ENCODE measurements at places on chromosomes 7 and 10.

DNA sequence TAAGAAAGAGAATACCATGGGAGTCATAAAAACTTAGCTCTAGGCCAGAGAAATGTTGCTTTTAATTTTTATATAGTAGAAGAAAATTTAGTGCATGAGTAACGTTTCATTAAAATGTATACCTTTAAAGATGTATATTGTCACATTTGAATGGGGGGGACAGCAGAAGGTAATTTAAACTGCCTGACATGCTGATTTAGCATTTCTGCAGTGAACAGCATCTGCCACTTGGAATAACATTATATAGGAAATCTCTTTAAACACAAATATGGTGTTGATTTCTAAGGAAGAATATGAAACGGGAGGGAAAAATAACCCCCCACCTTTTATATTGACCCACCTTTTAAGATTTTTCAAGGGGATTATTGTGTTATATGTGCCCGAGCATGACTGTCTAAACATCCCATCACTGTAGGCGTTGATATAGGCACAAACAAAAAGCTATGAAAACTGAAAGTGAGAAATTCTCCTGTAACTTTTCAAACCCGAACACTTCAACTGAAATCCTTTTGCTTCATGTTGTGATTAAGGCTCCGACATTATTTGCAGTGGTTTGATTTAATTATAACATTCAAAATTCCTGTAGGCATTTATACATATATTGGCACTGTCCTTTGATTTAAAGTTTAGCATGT lies 244.7 kb upstream of the CELF2 start:
- DNase-seq, result no peak

DNA sequence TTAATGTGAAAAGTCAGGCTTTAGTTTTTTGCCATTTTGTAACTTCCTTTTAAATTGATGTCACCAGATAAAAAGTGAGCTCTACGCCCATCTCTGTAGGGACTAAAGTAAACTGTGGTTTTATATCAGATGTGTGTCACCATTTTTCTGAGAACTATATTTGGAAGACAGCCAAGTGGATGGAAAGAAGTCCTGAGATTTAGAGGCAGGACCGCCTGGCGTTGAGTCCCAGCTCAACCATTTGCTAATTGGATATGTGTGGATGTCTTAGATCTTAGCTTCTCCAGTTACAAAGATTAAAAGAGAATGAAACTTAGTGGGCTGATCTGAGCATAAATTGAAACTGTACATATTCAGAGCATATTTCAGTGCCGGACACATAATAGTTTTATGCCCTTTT lies 691.6 kb upstream of the CELF2 start:
- no peak for DNase-seq

DNA sequence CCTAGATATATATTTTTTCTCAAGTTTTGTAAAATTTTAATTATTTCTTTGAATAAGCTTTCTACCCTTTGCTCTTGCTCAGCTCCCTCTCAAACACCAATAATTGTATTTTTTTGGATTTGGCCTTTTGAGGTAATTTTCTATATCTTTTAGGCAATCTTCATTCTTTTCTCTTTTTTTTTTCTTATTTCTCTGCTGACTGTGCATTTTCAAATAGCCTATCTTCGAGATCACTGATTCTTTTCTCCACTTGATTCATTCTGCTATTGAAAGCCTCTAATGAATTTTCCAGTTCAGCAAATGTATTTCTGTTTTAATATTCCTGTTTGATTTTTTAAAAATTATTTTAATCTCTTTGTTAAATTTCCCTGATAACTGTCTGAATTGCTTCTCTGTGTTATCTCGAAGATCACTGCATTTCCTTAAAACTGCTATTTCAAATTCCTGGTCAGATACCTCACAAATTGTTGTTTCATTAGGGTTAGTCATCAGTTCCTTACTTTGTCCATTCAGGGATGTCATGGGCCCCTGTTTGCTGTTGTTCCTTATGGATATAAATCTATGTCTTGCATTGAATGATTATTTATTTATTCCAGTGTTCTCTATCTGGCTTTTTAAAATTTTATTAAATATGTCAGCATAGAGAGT lies 100.1 kb upstream of the UNC5B start:
- DNase-seq, result no peak

DNA sequence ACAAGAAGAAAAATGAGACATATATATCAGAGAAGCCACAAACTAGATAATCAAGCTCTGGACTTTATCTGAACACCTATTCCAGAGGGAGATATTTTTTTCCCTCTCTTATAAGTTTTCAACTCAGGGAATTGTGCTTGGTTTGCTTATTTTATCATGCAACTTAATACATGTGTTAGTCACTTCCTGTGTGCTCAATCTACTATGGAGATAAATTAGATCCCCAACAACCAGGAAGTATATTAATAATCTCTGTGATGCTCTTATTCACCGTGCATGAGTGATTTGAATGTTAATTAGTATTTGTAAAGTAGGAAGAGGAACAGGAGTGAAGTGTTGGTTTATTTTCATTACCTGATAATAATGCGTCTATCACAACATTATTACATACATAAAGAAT lies 38.8 kb upstream of the ZNF365 start:
- DNase-seq, result no peak

- no peak for DNase-seq
Measured at GRCh38 chr7:88338503-88338902, 31.8 kb upstream of the STEAP4 start.

GRCh38 chr10:12834116-12834665 lies 167.3 kb downstream of the CCDC3 start:
- no peak for DNase-seq

DNA sequence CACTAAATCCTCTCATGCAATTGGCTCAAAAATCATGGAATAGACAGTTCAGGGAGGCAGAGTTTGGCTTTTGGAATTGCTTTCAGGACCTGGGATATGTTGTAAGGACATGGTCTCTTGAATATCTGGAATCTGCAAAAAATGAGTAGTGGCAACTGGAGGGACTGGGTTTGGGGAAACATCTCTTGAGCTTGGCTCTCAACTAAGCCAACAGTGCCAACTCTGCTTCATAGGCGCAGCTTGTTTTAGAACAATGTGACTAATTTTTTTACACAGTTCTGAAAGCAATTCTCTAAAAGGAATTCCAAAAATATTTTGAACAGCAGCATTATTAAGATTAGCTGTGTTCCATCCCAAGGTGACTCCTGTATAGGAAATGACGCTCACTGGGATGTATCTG lies 121.5 kb upstream of the DPP6 start:
- no peak for DNase-seq

DNA sequence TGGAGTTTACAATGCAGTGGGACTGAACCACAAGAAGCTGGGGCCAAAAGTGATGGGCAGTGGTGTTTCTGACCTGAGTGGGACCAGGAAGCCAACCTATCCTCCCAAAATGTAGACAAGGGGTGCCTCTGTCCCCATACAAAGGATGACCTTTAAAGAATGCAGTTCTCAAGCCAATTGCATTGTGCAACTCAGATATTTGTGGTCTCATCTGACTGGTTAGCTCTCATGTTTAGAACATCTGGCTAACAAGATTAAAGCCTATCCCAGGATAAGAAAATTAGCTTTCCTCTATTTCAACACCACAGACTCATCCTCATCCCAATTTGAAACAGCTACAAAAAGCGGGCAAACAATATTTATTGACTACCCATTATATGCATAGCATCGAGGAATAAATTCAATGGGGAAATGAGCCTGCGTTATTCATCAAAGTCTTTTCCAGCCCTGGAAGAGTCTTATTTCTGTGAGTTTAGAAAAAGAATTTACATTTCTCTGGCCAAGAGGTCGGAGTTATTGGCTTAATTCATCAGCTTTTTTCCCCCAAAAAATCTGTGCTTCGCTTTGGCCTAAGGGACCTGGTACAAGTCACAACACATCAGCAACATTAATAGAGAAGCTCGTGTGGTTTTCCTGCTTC lies 26.7 kb downstream of the ELMO1 start:
- no peak for DNase-seq

DNA sequence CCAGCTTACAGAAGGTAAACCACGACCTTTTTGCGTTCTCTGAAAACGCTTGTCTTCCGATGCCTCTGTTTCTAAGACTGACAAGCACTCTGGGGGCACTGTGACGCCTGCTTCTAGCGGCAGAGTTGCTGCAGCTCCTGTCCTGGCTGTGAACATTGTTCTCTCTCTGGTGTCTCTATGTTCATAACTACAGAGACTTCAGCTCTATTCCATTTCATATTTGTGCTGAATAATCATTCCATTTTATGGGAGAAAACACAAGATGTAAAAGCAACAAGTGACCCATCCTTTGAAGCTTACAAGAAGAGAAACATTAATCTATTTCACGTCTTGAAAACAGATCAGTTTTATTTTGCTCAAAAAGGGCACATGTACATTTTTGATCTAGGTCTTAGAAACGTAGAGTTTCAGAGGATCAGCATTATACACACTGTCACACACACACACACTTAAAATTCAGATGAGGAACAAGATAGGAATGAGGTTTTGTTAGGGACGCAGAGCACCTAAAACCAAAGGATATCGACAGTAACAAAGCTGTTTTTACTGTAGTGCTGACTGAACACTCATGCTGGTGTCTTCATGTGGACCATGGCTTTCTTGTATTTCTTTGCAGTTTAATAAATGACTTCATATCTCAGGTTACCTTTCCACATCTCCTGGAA lies 3.0 kb downstream of the IKZF1 start:
- DNase-seq, result no peak

DNA sequence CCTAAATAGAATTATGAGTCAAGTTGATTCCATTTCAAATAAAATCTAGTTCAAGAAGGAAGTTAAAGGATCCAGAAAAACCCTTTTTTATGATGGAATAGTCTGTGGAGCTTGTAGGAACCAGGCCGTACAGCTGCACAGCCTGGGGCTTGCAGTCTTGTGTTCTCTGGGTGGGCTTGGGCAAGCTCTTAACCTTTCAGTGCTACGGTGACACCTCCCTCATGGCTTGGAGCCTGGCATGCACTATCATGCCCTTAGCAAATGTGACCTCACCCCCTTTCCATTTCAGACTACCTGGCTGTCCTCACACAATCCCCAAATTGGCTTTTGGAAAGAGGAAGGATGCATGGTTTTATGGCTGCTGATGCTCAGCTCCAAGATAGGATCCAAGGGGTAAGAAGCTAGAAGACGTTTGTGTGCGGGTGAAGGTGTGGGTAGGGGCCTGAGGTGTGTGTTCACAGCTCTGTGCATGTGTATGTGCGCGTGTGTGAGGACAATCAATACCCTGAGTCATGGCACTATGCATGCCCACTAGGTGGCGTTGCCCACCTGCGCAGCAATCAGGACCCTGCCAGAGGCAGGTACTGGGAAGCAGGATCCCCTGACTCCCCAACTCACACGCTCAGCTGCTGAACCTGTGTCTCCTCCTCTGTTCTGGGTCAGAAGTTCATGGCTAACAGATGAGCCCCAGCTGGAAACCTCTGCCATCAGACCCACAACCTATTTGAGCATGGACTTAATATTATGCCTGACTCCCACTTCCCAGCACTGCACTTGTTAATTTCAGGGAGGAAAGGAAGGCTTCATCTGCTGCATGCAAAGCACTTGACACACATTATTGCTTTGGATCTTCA lies 113.4 kb downstream of the PTPN20 start:
- DNase-seq, result peak; percentile 23

- no peak for DNase-seq
Measured at GRCh38 chr10:3763852-3764625, 21.0 kb downstream of the KLF6 start.

DNA sequence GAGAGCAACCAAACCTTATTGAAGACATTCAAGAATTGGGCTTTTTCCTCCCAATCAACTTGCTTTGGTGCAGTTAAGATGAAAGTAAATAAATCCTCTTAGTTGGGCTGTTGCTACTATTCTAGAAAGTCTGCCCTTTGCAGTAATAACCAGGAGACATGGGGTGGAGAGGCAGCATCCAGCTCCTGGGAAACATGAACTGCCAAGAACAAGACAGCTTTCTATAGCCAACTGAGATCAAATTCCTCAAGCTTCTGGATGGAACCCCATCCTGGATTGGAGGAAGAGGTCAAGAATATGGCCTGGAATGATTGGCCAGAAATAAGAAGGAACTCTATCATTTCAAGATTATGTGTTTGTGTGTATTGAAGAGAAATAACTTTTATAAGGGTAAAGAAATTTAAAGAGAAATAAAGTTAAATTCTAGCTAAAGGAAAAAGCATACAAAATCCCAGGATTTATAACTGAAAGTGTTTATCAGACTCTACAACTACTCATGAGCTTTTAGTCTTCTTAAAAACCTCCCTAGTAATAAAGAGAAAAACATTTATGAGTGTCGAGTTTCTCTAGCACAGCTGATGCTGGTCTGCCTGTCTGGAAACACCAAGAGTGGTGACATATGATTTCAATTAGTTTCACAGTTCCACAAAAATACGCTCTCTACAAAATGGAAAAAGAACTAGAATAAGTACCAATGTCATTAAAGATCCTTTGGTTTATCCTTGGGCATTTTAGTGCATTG lies 70.1 kb upstream of the COL1A2 start:
- DNase-seq, result no peak

DNA sequence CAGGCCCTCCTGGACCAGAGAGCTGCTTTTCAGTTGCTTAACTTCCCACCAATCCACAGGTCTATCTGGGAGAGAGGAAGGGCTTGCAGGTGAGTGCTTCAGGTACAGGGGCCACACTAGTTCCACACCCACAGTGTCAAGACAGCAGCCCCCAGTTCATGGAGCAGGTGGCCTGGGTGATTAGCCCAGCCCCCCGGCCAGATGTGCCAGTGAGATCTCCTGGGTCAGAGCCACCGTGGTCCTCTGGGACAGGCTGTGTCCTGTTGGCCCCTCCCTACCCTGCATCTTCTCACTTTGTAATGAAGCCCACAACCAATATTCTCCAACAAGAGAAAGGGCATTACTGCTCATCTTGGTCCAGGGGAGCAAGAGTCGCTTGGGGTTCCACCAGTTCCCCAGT lies 30.6 kb downstream of the DRGX start:
- DNase-seq, result no peak

Data from activated CD4-positive, CD25-positive, alpha-beta regulatory T cell (primary cell).